ENCODE measurements at places on chromosomes 7 and 10.

GRCh38 chr7:130150587-130150986 lies 54.6 kb downstream of the TMEM209 start:
- peak; percentile 64 for DNase-seq

GRCh38 chr7:44321796-44322195 lies 3.6 kb downstream of the CAMK2B start:
- DNase-seq, result no peak

DNA sequence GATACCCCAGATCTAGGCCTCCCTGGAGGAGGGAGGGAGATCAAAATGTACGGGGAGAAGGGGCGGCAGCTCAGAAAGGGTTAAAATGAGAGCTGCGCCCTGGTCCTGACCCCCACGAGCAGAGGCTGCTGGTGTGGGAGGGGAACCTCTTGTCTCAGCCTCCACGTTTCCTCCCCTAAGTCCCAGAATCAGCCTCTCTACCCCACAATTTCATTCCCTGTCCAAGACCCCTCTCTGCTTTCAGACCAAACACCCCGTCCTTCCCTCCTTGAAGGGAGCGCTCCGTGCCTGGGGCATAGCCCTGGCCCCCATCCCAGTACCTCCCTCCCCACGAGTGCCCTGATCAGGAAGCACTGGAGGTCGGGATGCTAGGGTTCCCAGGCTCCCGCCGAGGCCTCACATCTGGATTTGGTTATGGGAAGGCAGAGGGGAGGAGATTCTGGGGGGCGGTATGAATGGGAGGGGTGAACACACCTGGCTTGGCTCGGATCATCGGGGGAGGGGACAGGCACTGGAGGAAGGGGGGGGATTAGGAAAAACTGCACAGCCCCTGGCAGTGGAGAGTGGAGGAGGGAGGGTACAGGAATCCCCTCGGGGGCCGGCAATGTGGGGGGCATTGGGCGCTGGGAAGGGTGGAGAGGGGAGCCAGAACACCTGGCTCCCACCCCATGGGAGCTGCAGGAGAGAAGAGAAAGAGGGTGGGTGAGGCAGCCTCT lies 2.7 kb downstream of the EPHB4 start:
- no peak for DNase-seq

GRCh38 chr10:119455609-119456434 lies 86.7 kb downstream of the RGS10 start:
- DNase-seq, result no peak

- DNase-seq, result peak; percentile 61
Measured at GRCh38 chr10:91796331-91797047, 1.7 kb upstream of the TNKS2 start.

DNA sequence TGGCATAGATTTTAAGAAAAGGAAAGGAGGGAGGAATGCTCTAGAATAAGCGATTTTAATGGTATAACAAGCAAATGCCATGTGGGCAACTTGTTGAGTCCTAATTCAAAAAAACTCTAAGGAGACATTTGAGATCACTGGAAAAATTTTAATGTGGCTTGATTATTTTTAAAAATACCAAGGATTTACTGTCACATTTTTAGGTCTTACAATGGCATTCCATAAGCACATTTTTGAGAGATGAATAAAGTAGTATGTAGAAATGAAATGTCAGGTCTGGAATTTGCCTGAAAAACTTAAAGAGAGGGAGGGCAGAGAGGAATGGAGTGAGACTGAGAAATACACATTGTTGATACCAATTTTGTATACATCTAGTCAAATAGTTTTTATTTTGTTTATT lies 20.3 kb downstream of the NCAPG2 start:
- no peak for DNase-seq

- DNase-seq, result no peak
Measured at GRCh38 chr10:106825576-106826364, 338.7 kb downstream of the SORCS1 start.

DNA sequence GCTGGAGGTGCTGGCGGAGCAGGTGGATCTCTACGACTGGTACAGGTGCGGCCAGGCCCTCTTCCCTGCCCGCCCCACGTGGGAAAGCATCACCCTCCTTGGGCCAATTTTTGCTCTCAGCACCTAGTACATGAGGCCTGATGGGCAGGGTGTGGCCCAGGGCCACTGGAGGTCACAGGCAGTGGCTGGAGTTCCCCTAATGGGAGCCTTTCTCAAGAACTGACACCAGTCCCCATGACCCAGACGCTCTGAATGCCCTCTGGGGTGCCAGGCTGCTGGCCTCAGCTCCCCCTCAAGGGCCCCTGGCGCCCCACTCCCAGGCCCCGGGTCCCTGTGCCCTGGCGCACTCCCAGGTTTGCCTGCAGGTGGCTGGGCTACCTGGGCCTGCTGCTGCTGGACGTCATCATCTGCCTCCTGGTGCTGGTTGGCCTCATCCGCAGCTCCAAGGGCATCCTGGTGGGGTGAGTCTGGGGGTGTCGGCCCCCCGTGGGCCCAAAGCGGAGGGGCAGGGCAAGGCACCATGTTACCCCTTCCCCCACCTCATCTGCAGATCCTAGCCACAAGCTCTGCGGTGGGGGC lies 15.9 kb downstream of the TTYH3 start:
- DNase-seq, result no peak

DNA sequence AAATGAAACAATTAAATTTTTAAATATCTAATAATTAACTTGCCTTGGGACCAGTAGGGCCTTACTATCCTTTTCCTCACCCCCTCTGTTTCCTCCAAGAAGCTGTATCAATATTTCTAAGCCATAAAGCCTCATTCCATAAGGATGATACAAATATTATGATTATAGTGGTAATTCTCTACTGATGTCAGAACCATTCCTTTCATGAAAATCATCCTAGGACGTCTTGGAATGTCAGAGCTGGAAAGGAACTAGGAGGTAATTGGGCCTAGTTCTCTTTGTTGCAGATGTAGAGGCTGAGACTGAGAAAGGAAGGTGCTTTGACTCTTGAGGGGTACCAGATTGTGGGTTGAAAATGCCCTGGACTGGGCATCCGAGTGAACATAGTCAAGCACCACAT lies 766.7 kb upstream of the GHITM start:
- DNase-seq, result no peak

GRCh38 chr7:105439174-105439893 lies 50.6 kb upstream of the SRPK2 start:
- no peak for DNase-seq

All from GM12864 (cell line).